Spinal cord (tissue), 10 donors: ENCODE measurements at places on chromosomes 3 and 15. TPM values are rescaled to one million over a fixed set of nuclear protein-coding genes. Genes with fewer than 3 reads are reported as not detected.

The P2RY1 gene
- 14.7 TPM for polyA plus RNA-seq

The GUCA1C gene
- polyA plus RNA-seq = not detected

The SLC9A9 gene
- 16.2 TPM for polyA plus RNA-seq

The NEK10 gene
- polyA plus RNA-seq = 8.7 TPM

GRCh38 chr3:108673988-108674661, 83.1 kb downstream of the RETNLB start:
- DNase-seq = no peak

DNA sequence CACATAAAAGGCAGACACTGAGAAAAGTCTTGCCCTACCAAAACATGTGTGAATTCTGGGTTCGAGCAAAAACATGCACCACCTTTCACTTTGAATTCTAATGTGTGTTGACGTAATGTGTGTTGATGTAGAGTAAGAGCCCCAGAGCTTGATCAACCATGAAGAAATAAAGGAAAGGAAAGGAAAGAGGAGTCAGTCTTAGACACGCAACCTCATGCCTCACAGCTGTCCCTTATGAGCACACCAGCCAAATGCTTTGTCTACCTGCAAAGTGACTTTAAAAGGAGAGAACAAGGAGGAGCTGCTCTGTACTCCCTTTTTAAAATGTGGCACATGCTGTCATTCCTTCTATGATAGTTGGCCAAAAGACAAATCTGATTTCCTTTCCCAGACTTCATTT, 80.8 kb downstream of the RFTN1 start:
- no peak for DNase-seq

- peak; percentile 37 for DNase-seq
Observed at GRCh38 chr3:172607305-172608121, 84.3 kb upstream of the TNFSF10 start.

- DNase-seq = no peak
Observed at GRCh38 chr3:84683493-84683892, 275.3 kb upstream of the CADM2 start.

The IL16 gene
- polyA plus RNA-seq = 5.3 TPM

DNA sequence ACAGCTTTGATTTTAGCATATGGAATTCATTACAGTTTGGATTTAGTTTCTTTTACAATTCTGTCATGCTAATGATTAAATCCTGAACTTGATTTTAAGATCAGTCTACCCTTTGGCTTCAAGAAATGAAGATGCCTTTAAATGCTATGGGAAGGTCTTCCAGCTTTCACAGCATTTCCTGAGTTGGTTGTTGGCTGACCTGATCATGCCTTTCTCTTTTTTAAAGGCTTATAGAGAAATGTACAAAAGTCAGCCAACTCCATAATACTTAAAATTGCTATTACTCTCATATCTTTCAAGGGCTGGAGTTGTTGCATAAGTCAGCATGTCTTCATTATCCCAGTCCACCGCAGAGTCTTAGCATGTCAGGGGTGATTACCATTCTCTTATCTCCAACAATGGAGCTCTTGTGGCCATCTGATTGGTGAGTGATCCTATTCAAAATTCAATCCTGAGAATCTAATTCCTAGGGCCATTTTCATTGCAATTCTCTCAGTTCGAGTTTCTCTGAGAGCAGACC, 123.8 kb downstream of the GMNC start:
- DNase-seq = no peak

- no peak for DNase-seq
Observed at GRCh38 chr3:68664276-68664675, 268.1 kb downstream of the TAFA4 start.

DNA sequence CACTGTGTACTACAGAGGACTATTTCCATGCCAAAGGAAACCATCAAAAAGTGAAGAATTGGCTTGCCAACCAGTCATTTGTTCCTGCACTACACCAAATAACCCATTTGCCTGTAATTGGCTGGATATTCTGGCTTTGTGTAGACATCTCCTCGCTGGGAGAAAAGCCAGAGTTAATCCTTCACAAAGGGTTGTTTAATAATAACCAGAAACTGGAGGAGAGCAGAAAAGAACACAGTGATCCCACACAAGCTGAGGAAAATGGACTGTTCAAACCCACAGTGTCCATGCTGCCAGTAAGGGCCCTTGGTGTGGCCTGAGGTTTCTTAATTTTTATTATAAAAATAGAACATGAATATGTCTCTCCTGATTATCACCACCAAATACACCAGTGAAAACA, 294.0 kb downstream of the RORA start:
- DNase-seq = no peak

DNA sequence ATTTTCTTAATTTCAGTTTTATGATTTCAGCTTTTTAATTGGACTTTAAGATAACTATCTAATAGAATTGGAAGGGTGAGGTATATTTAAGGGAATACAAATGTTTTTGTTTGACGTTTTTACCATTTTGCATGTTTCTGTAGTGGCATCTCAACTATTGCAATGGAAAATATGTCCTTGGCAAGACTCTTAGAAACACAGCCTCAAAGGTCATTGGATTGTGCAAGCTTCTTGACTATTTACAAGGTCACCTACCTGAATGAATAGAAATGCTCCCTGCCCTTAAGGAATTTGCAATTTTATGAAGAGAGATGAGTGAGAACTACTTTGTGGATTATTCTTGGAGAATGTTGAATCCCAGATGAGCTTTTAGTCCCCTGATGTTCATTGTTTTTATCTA, 43.1 kb downstream of the ITPR1 start:
- DNase-seq = no peak

DNA sequence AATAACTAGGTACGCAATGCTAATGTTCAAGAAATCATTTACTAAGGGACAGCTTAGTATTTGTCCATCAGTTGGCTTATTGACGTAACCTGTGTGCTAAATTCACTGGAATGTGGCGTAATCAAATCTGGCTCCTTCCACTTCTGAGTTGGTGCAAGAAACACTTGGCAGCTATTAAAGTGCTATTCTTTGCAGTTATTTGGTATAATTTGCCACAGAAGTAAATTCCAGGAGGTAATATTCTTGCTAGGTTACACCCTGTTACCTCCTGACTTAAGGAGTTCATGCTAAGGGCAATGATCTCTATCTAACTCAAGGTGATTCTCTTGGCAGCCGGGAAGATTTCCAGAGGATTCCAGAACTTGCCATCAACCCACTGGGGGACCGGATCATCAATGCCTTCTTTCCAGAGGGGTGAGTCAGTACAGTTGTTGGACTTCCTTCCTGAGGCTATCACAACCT, 25.5 kb downstream of the CHP1 start:
- DNase-seq = no peak

GRCh38 chr15:70416829-70417228, 319.1 kb upstream of the TLE3 start:
- no peak for DNase-seq

- DNase-seq = no peak
Observed at GRCh38 chr3:48451270-48451669, 4.7 kb downstream of the ATRIP start.

GRCh38 chr3:74033806-74034205, 409.1 kb upstream of the PDZRN3 start:
- no peak for DNase-seq

The ANKRD34C gene
- polyA plus RNA-seq = 0.48 TPM
